ENCODE measurements at places on chromosomes 4 and X.
A peak's percentile ranks its signal among the peaks of the same experiment; 100 is the strongest.

DNA sequence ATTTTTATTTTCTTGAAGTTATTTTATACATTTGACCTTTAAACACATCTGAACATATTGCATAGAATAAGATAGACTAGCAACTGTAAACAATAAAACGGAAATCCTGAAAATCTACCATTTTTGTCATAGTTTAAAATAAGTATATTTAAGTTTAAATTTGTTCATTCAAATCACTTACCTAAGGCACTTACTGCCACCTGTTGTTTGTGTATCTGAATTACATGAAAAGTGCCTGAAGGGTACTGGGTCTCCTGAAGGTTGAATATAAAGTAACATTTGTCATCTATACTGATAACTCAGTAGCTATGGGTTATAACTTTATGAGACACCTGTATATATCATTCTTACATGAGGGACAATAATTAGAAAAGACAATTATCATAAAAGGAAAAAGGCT is 38.6 kb downstream of the TRPC5 start:
- DNase-seq, result peak; percentile 1

- DNase-seq, result no peak
Observed at GRCh38 chr4:127534041-127534825, 98.5 kb upstream of the INTU start.

- no peak for DNase-seq
Observed at GRCh38 chr4:147754037-147754445, 22.2 kb downstream of the ARHGAP10 start.

DNA sequence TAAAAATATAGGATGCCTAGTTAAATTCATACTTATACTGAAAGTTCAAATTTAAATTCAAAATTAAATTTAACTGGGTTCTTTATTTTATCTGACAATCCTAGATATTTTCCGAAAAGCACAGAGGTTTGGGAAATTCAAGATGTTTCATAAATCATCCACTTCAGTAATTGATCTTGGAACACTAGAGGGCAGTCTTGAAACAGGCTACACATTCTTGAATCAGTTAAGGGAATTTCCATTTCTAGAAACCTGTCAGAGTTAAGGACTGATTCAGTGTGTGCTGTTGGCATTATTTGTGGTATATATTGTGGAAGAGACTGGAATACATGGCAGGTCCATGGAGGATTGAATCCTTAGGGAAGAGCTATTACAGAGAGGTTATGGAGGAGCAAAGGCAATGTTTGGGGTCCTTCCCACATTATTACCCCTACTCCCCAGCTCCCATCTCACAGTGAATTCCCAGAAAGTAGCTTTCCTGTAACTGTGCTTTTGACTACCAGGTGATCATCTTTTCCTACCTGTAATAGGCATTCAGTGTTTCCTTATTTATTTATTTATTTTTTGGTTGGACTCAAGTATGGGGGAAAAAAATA is 92.9 kb downstream of the EGF start:
- peak; percentile 8 for DNase-seq

GRCh38 chr4:149264093-149264733 is 551.4 kb downstream of the IQCM start:
- DNase-seq, result peak; percentile 2

DNA sequence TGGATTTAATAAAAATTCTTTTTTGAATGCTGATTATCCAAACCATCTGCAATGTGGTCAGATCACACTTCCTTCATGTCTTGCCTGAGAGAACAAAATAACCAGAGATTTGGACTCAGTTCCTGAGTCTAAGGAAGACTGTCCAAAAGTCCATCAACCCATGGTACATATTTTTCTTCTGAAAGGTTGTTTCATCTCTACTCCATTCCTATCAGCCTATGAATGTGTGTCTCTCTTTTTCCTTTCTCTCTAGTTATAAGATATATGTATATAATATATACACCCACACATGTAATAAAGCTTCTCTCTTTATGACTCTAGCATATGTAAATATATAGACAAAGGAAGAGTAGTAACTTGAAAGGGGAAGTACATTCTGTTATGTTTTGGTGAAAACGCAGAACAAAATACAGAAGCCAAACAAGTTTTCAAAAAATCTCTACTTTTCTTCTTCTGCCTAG is 226.9 kb downstream of the ARHGAP24 start:
- DNase-seq, result no peak

- DNase-seq, result no peak
Observed at GRCh38 chr4:105140684-105141490, 5.8 kb upstream of the TET2 start.

DNA sequence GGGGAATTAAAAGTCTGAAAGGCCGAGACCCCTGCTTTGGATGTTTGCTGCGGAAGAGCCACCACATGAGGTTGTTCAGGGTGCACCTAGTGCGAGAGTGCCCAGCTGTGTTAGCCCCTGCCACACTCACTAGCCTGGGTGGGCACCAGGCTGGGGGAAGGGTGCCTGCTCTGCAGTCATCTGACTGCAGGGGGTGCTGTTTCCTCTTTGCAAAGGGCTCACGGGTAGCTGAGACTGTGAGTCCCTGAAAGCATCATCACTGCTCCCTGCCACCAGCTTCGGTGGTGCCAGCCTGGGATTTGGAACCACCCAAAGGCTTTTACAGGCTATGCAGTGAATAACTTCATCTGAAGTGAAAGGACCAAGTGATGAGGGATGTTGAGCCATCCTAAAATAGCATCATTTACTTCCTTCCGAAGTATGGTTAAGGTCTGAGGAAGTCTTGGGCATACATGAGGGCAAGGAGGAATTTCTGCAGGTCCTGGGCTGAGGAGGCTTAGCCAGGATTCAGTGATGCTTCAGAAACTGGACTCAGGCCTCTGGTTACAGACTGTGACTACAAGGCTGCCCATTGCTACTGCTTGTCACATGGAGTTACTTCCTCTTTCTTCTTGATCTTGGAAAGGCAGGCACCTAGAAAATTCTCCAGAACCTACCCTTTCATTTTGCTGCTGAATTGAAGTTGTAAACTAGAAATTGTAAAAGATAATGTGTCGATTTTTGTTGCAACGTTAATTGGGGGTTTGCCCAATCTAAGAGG is 293.2 kb upstream of the PRPS2 start:
- no peak for DNase-seq

DNA sequence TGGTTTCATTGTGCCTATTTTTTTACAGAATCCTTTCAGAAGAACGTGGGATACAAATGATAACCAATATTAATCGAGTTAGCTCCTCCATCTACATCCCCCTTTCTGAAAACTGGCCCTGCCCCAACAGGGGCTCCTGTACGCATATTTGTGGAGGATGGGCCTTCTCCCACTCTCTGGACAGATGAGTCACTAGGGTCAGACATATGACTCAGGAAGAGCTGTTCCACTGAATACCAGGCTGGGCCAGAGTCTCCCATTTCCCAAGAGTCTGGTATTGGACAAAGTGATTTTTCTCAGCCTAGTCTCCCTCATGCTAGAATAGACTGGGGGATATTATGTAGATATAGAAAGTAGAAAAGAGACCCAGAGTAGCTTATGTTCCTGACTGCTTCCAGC is 142.4 kb downstream of the TSPAN5 start:
- no peak for DNase-seq

- no peak for DNase-seq
Observed at GRCh38 chr4:43112139-43112538, 219.6 kb downstream of the GRXCR1 start.

DNA sequence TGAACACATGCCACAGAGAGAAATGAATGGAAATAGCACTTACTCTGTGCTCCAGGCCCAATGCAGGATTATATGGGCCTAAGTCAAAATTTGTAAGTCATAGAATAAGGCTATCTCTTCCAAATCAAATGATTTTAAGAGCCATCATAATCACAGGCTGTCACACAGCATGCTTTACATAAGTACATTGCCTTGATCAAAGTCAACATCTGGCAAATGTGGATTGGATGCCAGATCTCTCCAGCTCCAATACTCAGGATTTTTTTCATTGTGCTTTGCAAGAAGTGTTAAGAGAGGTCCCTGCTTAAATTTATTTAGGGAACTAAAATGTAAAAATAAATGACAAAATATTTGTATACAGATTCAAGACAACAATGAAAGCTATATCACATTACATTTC is 299.9 kb downstream of the PRDM5 start:
- no peak for DNase-seq

DNA sequence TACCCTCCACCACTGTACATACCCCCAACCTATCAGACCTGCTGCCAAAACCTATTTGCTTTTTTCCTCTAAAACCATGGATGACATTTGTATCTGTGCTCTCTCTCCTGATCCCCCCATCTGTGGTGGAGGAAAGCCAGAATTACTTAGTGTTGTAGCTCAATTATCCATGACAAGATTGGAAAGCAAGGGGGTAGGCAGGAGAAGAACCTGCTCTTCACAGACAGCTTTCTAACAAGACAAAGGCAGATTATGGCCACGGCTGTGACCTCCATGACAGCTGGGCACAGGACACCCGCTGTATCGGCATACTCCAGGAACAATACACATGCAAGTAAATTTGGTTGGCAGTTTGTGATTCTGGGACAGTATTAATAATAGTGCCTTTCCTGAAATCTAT is 186.7 kb downstream of the ENOX2 start:
- DNase-seq, result no peak

GRCh38 chr4:10007793-10008608 is 13.3 kb downstream of the SLC2A9 start:
- DNase-seq, result no peak

- peak; percentile 36 for DNase-seq
Observed at GRCh38 chrX:133792198-133792953, 193.0 kb downstream of the GPC3 start.

- no peak for DNase-seq
Observed at GRCh38 chr4:142264961-142265360, 581.1 kb downstream of the INPP4B start.

GRCh38 chrX:13669246-13669737 is 16.4 kb downstream of the TCEANC start:
- DNase-seq, result no peak

- no peak for DNase-seq
Observed at GRCh38 chr4:9867751-9868425, 86.5 kb downstream of the DRD5 start.

GRCh38 chr4:89563431-89563830 is 255.8 kb upstream of the GPRIN3 start:
- DNase-seq, result no peak

DNA sequence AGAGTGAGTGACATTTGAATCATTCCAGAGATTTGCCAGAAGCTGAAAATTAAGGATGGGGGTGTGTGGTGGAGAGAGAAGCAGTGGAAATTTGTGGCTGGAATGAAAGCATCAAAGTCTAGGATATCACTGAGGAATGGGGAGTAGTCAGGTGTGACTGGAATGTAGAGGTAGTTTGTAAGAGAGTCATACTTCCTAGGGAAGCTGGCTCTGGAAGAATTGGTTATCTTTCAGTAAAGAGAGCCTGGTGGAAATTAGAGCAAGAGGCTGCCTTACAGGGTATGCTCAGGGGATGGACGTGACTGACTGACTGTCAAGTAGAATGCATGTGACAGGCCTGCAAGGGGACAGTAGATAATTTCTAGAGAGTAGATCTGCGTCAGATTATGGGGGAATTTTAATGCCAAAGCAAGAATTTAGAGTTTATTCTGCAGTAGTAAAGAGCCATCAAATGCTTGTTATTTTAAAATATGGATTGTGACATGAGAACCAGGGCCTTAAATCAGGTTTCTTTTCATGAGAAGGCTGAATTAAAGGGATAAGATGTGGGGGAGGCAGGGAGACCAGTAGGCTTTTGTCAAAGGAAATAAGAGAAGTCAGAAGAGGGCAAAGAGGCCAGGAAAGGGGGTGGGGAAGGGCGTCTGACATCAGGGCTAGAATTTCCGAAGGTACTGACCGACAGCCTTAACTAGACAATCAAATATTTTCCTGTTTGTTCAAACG is 109.9 kb downstream of the AFF1 start:
- DNase-seq, result no peak

GRCh38 chrX:110985470-110985869 is 110.5 kb upstream of the PAK3 start:
- DNase-seq, result no peak

- no peak for DNase-seq
Observed at GRCh38 chrX:153989973-153990655, 17.6 kb downstream of the TMEM187 start.

- no peak for DNase-seq
Observed at GRCh38 chr4:85577307-85577706, 102.4 kb downstream of the ARHGAP24 start.

Data from GDM1 (cell line).